ENCODE measurements at places on chromosomes 7 and 10. TPM values are rescaled to one million over a fixed set of nuclear protein-coding genes. Genes with fewer than 3 reads are reported as not detected.

- no peaks in the 10 kb centered on the region for H3K4me1 ChIP-seq
- H3K4me3 ChIP-seq = no peak overlapping the region
- no peaks in the 10 kb centered on the region for H3K36me3 ChIP-seq
- no peak for DNase-seq
These were observed 11.9 kb upstream of the TSPAN13 start for GRCh38 chr7:16741676-16742075.

PILRA gene
- 3.1 TPM for total RNA-seq

DNA sequence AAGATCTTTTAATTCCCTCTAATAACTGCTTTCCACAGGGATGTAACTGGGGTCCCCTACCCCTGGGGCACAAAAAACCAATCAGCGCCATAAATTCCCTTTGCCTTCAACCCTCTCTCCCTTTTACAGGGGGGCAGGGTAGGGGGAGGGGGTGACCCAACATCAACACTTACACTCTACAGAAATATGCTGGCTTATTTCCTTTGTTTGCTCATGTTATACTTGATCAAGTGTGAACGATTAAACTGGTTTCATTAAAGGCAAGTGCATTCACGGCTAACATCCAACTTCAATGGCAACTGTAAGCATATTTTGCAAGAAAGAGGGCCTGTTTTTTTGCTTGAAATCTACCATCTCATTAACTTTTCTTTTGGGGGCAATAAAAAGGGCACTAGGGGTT is 2.9 kb downstream of the CTBP2 start:
- H3K4me3 ChIP-seq = no peak overlapping the region
- DNase-seq = no peak
- H3K36me3 ChIP-seq = no peaks in the 10 kb centered on the region
- H3K4me1 ChIP-seq = peaks cover 21% of the 10 kb centered on the region

CNNM1 gene
- 0.25 TPM for total RNA-seq

- H3K27me3 ChIP-seq = no peaks in the 10 kb centered on the region
- DNase-seq = no peak
- no peak overlapping the region for H3K27ac ChIP-seq
- no peak overlapping the region for H3K4me3 ChIP-seq
- H3K36me3 ChIP-seq = no peaks in the 10 kb centered on the region
These were observed 11.3 kb upstream of the FAM241B start for GRCh38 chr10:69618746-69619145.

DNA sequence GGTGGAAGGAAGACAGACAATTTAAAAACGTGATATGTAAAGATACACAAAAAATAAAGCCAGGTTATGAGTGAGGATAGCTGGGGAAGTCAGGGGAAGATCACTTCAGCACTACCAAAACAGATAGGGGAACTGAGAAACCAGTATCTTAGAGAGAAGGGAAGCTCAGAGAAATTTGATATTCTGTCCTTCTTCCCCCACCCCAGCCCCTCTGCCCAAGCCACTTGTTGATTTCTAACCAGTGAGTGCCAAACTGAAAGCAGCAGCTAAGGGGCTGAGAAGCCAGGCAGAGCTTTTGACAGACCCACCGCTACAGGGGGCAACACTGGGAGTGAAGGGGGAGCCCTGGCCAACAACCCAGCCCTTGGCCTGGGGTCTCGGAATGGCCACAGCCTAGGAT is 9.1 kb upstream of the SLC29A3 start:
- no peak overlapping the region for H3K27ac ChIP-seq
- no peak for DNase-seq
- peaks cover 18% of the 10 kb centered on the region for H3K4me1 ChIP-seq
- H3K4me3 ChIP-seq = no peak overlapping the region
- H3K36me3 ChIP-seq = no peaks in the 10 kb centered on the region
- H3K27me3 ChIP-seq = no peaks in the 10 kb centered on the region

NME8 gene
- not detected for total RNA-seq

GRCh38 chr10:23479798-23480473 is 41.1 kb downstream of the OTUD1 start:
- peak overlapping the region; percentile 28 for H3K27ac ChIP-seq
- no peaks in the 10 kb centered on the region for H3K36me3 ChIP-seq
- no peaks in the 10 kb centered on the region for H3K27me3 ChIP-seq
- H3K4me1 ChIP-seq = peaks cover 19% of the 10 kb centered on the region

ASZ1 gene
- not detected for total RNA-seq

GPR85 gene
- 0.25 TPM for total RNA-seq

- H3K27ac ChIP-seq = peak overlapping the region; percentile 22
- H3K4me1 ChIP-seq = no peaks in the 10 kb centered on the region
- no peaks in the 10 kb centered on the region for H3K36me3 ChIP-seq
- no peak for DNase-seq
These were observed 40.3 kb downstream of the HIPK2 start for GRCh38 chr7:139737221-139738100.

GRCh38 chr7:79454361-79454960 is 994 bp upstream of the MAGI2 start:
- H3K4me1 ChIP-seq = no peaks in the 10 kb centered on the region
- H3K4me3 ChIP-seq = peak overlapping the region; percentile 82
- peak; percentile 50 for DNase-seq
- peak overlapping the region; percentile 94 for H3K27ac ChIP-seq
- H3K36me3 ChIP-seq = no peaks in the 10 kb centered on the region

DNA sequence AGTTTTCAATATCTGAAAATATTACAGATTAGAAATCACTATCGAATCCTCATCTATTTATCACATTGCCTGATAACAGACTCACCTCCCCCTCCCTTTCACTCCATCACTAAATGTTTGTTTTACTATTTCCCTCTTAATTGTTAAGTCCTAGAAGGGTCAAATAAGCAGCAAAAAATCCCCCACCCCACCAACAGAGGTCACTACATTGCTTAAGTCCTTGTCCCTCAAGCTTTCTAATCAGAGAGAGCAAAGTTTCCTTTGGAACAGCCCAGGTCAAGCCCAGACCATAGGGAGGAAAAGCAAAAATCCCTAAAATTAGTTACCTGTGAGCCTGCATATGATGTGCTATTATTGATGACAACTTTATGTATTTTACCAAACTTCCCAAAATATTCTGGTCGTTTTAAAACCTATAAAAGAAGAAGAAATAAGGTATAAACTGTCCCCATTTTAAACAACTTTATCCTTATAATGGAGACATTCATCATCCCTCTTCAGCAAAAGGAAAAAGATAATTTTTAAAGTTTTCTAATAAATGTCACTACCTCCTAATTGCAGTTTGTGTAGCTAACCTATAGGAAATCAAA is 95.0 kb downstream of the CNOT4 start:
- peak; percentile 47 for DNase-seq
- no peaks in the 10 kb centered on the region for H3K27me3 ChIP-seq
- no peaks in the 10 kb centered on the region for H3K4me1 ChIP-seq
- no peak overlapping the region for H3K27ac ChIP-seq

DNA sequence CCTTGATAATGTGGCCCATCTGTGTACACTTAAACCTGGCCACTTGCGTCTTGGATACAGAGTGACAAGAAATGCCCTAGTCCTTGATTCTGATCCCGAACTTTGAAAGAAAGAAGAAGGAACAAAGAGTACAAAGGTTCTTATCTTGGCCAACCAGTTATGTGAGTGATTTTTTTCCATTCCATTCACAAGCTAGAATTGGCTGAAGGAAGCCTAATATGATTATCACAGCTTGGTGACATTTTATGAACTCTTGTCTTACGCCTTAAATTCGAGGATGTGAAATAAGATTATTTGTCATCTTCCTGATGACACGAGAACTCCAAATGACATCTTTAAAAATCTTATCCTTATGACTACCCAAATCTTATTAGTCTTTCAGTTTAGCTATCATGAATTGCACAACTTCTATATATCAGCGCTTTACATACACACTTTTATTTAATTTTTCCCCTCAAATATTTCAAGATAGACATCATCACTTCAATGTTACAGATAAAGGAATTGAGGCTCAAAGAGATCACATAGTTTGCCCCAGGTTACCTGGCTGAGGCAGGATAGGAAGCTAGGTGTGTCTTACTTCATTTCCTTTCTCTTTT is 13.0 kb upstream of the SP4 start:
- H3K27me3 ChIP-seq = no peaks in the 10 kb centered on the region
- no peak overlapping the region for H3K27ac ChIP-seq
- DNase-seq = no peak
- H3K4me1 ChIP-seq = no peaks in the 10 kb centered on the region
- no peak overlapping the region for H3K4me3 ChIP-seq

GRCh38 chr10:48390933-48391845 is 84.7 kb downstream of the MAPK8 start:
- no peak overlapping the region for H3K4me3 ChIP-seq
- DNase-seq = no peak
- no peaks in the 10 kb centered on the region for H3K4me1 ChIP-seq
- H3K27ac ChIP-seq = no peak overlapping the region

GSTO2 gene
- 5.3 TPM for total RNA-seq

SLC18A3 gene
- not detected for total RNA-seq

GRCh38 chr10:86287966-86288579 is 78.5 kb downstream of the GRID1 start:
- no peak overlapping the region for H3K27ac ChIP-seq
- H3K4me1 ChIP-seq = no peaks in the 10 kb centered on the region
- DNase-seq = no peak
- H3K27me3 ChIP-seq = no peaks in the 10 kb centered on the region

DNA sequence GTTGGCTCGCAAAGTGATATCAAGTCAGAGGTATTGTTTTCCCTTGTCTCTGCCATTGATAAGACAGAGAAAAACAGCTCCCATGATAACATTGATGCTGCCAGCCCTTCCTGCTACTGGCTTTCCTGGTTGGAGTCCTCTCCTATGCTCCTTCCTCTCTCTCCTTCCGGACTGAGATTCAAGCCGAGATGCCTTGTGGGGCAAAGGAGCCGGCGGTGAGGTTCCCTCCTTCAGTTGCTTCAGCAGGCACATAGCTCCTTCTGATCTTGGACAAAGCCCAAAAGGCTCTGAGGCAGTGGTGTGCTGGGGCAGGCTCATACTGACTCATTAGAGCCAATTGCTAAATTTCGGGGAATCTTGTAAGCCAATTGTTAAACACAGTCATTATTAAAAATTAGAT is 8.8 kb upstream of the ZCCHC24 start:
- H3K4me1 ChIP-seq = no peaks in the 10 kb centered on the region
- no peak overlapping the region for H3K27ac ChIP-seq
- DNase-seq = no peak
- no peak overlapping the region for H3K4me3 ChIP-seq

PNLIPRP3 gene
- not detected for total RNA-seq

DNA sequence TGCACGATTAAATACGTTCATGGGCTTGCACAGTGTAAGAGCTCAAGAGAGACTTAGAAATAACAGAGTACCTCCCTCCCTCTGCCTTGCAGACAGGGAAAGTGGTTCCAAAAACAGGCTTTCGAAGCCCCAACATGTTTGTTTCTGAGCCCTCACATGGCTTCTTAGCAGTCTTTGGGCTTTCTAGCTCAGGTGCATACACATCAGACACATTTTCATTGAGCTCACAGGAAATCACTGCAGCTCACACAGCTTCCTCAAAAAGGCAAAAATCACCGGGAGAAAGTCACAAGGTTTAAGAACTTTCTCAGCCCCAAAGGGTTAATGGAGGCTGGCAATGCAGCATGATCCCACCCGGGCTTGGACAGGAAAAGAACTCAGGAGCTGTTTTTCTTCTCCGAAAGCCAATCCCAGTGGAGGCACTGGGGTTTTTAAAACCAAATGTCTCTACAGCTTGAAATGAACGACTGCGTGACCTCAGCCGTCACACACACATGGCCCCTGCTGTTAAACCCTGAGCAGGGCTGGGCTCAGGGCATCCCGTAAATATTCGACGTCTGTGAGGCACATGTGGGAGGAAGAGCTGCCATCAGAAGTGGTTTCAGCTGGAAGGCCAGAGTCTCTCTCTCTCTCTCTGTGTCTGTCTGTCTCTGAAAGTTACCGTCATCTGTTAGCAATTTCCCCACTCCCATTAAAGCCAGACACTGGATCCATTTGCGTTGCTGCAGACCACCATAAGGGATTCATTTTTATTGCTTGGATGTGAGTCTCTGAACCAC is 69.7 kb downstream of the CALML3 start:
- H3K27ac ChIP-seq = no peak overlapping the region
- peak; percentile 25 for DNase-seq

PIK3CG gene
- 0.68 TPM for total RNA-seq

HMX2 gene
- not detected for total RNA-seq

IGFBP3 gene
- total RNA-seq = 134 TPM

DNA sequence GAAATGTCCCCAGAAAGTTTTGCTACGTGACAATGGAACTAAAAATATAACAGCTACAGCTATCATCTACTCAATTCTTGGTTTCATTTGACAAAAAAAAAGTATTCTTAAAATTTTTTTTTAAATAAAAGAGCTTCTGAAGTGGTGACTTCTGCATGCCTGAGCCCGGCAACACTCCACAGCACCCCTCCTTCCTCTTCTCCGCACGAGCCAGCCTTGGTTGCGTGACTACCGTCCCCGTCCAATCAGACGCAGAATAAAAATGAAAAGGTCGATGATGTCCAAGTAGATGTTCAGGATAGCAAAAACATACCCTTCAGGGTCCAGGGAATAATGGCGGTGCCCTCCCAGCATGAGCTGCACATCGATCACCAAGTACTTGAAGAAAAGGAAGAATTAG is 34.5 kb upstream of the GATAD1 start:
- no peaks in the 10 kb centered on the region for H3K4me1 ChIP-seq
- no peak overlapping the region for H3K4me3 ChIP-seq
- H3K27ac ChIP-seq = no peak overlapping the region
- no peak for DNase-seq

DNA sequence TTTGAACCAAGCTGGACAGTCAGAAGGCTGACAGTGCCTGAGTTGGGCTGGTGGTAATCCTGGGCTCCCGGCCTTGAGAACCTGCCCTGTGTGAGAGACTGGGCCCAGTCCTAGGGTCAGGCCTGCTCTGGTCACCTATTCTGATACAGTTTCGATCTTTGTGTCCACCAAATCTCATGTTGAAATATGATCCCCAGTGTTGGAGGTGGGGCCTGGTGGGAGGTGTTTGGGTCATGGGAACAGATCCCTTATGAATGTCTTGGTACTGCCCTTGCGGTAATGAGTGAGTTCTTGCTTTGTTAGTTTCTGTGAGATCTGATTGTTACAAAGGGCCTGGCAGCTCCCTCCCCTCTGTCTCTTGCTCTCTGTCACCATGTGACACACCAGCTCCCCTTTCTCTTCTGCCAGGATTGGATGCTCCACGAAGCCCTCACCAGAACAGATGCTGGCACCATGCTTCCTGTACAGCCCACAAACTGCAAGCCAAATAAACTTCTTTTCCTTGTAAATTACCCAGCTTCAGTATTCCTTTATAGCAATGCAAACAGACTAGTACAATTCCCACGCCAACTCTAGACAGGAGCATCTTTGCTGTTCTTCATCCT is 111.8 kb upstream of the ZNF438 start:
- no peaks in the 10 kb centered on the region for H3K4me1 ChIP-seq
- H3K27me3 ChIP-seq = no peaks in the 10 kb centered on the region
- DNase-seq = no peak
- no peak overlapping the region for H3K27ac ChIP-seq
- H3K4me3 ChIP-seq = no peak overlapping the region
- H3K36me3 ChIP-seq = no peaks in the 10 kb centered on the region

Measured in right lobe of liver (tissue), 6 donors.